Upper lobe of right lung (tissue), 1 donor: ENCODE measurements at places on chromosomes 5 and 9. TPM values are rescaled to one million over a fixed set of nuclear protein-coding genes. Genes with fewer than 3 reads are reported as not detected.

The HK3 gene
- total RNA-seq, result 50.5 TPM

The OTP gene
- total RNA-seq, result not detected

The PLAC8L1 gene
- total RNA-seq, result not detected

The ZSWIM6 gene
- 15.7 TPM for total RNA-seq

The PTGR1 gene
- total RNA-seq, result 38.0 TPM

The KCNV2 gene
- not detected for total RNA-seq

The C9orf153 gene
- 0.23 TPM for total RNA-seq

The CTNND2 gene
- total RNA-seq, result 6.9 TPM

The IFNA13 gene
- not detected for total RNA-seq

The PCDHAC1 gene
- total RNA-seq, result 3.7 TPM

The PTBP3 gene
- 77.6 TPM for total RNA-seq

The PRRX2 gene
- total RNA-seq, result 1.1 TPM

The PCDHGA8 gene
- 1.2 TPM for total RNA-seq

The C5orf58 gene
- total RNA-seq, result not detected

DNA sequence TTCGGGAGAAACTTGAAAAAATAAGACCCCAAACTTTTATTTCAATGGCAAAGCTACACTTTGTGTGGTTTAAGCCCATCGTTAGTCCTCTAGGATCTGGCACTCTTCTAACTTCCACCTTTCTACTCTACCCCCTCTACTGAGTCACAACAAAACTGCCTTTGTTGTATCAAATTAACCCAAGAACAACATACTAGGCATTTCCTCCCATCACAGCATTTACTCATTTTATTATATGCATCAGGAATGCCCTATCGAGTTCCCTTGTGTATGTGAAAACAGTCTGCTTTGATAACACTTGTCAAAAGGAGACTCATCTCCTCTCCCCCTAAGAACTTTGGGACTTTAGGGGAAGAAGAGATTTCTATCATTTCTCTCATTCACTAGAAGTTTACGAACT is 158.9 kb upstream of the FREM1 start:
- DNase-seq, result no peak

DNA sequence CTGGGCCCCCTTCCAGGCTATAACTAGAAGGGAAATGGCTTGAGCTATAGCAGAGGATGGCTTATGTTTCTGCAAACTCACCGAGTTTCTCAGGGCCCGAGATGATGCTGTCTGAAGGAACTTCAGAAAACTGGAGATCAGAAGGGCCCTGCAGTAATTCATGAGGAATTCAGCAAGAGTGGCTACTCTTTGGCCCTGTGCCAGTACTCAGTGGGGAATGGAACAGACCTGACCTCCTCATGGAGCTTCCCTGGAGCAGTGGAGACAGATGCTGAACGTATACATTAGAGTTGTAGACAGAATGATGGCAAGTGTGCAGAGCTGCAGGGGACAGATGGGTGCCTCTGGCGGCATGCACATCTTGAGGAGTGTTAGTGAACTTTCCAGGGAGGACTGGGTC is 17.3 kb upstream of the SMIM32 start:
- peak; percentile 22 for DNase-seq

- DNase-seq, result no peak
Observed at GRCh38 chr5:136157514-136157913, 24.9 kb downstream of the SMAD5 start.

DNA sequence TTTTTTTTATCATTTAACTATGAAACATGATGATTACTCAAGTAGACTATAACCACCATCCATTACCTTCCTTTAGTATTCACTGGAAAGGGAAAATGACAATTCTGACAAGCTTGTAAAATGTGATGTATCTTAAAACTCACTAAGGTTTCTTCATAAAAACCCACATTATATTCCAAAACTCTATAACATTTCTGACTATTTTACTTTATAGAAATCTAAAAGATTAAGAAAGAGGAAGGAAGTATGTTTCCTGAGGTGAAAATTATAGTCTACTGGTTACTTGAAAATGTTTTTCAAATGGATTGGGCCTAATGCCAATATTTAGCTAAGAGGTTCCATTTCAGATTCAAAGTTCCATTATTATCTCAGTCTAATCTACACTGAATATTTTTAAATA is 1982.2 kb upstream of the C9orf72 start:
- no peak for DNase-seq

GRCh38 chr9:73059247-73059646 is 92.4 kb upstream of the ANXA1 start:
- DNase-seq, result no peak

DNA sequence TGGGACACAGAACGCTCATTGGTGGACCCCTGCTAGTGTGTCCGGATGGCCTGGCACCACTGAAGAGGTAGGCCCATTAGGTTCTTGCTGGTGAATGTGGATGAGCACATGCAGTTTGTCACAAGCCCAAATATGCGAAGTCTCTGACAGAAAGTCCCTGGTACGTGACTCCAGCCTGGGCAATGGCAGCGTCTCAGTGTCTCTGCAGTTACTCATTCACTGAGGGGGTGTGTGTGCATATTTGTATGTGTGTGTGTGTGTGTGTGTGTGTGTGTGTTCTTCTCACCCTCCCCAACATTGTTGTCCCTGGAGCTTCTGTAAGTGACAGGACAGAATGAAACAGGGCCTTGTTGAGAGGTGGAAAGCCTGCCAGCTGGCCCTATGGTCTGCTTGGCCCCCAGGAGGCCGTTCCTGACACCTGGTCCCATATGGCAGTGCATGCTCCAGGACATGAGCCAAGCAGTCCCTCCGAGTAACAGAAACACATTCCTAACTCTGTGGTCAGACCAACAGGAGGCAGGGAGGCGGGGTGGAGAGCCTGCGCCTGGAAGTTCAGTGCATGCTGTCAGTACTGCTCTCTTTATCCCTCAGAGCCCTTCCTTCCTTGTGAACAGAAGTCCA is 169.9 kb downstream of the SLC28A3 start:
- peak; percentile 70 for DNase-seq

GRCh38 chr5:143680672-143681259 is 131.2 kb upstream of the HMHB1 start:
- DNase-seq, result no peak

DNA sequence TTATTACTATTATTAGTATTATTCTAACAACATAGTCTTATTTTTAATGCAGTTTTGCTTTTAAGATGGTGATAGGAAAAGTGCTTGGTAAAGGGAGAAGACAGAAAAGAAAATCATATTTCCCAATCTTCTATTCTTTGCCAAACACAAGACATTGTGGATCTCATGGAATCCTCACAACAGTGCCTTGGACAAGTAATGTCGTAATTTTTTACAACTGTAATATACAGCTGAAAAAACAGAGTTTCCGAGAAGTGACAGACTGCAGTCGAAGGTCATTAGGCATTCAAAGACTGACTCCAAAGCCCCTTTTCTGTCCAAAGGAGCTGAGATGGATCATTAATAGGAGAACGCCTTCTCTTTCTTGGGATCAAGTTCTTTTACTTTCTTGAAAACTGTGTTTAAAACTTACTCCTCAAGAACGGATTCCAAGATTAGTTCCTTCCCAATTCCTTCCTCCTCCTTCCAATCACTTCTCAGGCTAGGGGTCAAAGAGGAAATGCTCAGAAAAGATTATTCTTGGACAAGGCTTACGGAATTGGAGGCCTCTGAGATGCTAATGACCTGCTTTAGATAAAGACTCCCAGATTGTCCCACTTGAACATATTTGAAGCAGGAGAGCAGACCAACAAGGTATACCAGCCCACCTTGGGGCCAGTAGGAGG is 24.3 kb upstream of the TRIM32 start:
- DNase-seq, result no peak

GRCh38 chr5:68983959-68984358 is 109.9 kb upstream of the SLC30A5 start:
- DNase-seq, result no peak

- no peak for DNase-seq
Observed at GRCh38 chr5:168851902-168852321, 272.7 kb upstream of the PANK3 start.

DNA sequence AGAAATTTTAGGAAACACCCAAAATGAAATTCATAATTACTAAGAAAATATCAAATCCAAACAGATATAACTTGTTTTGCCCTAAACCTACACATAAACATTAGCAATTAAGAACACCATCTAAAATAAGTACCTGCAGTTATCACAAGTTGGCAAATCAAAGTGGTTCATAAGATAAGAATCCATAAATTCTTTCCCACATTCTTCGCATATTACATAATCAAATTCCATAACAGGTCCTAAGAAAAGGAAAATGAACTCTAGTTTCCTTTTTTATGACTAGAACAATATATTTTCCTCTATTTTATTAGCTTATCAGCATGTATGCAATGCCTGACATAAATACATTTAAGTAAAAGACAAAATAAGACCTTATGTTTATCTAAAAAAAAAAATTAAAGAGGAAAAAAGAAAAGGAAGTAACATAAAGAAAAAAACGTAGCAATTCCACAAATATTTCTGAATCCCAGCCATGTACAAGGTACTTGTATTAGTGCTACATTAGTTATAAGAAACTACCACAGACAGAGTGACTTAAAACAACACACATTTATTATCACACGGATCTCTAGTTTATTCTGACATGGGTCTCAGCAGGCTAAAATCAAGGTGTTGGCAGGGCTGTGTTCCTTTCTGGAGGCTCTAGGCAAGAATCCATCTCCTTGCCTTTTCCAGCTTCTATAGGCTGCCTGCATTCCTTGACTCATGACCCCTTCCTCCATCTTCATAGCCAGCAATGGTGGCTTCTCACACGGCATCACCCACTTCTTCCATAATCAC is 7.5 kb downstream of the XPA start:
- no peak for DNase-seq

DNA sequence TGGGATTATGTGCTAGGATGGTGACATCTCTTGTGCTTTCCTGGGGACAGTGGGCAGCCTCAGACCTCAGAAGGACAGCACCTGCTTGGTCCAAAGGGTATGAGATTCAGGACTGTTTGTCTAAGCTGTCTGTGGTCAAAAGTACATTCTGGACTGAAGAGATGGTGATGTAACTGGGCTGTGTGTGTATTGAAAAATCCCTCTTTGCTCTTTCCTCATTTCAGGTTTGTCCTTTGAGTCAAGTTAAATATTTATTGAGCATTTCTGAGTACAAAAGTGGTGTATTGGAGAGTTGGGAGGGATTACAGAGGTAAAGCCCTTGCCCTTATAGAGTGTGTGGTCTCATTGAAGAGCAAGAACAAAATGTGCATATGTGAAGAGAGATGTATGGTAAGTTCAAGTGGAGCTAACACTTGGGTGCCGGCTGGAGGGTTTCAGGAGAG is 46.7 kb downstream of the RCL1 start:
- no peak for DNase-seq

DNA sequence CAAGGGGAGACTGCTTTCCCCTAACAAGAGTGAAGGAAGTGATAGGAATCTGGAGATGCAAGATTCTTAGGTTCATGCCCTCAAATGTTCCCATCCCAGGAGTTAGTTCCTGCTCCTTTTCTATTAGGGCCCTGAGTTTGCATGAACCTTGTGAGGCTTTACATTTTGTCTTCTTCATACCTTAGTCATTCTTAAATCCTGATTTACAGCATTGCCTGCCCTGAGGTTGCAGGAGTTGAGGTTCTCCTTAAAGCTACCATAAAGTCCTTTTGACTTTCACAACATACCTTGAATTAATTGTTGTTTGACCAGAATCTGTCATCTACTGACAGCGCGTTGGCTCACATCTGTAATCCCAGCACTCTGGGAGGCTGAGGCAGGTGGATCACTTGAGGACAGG is 151.5 kb upstream of the ABCA1 start:
- DNase-seq, result no peak

- DNase-seq, result no peak
Observed at GRCh38 chr9:86902991-86903733, 44.1 kb downstream of the GAS1 start.

GRCh38 chr9:84862810-84863287 is 193.3 kb downstream of the NTRK2 start:
- no peak for DNase-seq

DNA sequence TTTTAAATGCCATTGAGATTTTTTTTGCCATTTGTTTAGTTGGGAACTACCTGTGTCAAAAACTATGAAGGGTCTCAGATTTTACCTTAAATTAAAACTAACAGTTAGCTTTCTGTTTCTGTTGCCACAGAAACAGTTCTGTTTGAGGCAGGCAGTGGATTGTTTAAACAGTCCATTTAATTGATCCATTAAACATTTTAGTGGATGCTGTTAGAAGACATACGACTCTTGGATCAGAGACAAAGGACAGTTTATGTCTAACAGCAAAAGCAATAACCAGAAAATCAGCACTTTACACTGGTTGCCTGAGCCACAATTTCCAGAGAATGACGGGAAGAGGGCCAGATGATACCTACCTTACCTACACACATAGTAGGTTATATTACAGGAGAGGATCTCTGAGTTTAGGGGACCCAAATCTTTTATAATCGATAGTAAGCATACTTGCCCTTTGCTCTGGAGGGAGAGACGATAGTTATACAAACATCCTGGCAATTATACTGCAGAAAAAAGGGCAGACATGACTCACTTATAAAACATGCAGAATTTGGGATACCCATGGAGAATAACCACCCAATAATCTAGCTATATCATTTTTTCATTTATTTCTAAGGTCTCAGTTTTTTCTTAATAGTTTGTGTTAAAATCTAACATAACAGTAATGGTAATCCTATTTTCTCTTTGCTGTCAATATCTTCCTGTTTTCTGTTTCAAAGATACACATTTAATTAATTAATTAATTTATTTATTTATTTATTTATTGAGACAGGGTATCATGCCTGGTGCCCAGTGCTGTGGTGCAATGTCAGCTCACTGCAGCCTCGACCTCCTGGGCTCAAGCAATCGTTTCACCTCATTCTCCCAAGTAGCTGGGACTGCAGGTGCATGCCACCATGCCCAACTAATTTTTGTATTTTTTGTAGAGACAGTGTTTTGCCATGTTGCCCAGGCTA is 136.7 kb upstream of the TNFAIP8 start:
- DNase-seq, result no peak

GRCh38 chr5:91049800-91050199 is 333.3 kb downstream of the ARRDC3 start:
- no peak for DNase-seq

- DNase-seq, result peak; percentile 20
Observed at GRCh38 chr5:176747670-176748072, 62.7 kb upstream of the UNC5A start.

GRCh38 chr5:68465934-68466551 is 250.5 kb downstream of the PIK3R1 start:
- no peak for DNase-seq

GRCh38 chr9:83733739-83734138 is 26.0 kb upstream of the UBQLN1 start:
- no peak for DNase-seq

- no peak for DNase-seq
Observed at GRCh38 chr9:101495810-101496209, 37.8 kb upstream of the RNF20 start.

GRCh38 chr9:23492126-23493002 is 333.7 kb downstream of the ELAVL2 start:
- no peak for DNase-seq

- DNase-seq, result no peak
Observed at GRCh38 chr5:14208071-14209021, 65.2 kb downstream of the TRIO start.
